ENCODE measurements at places on chromosomes 6 and 20. TPM values are rescaled to one million over a fixed set of nuclear protein-coding genes. Genes with fewer than 3 reads are reported as not detected.

The TRIM26 gene
- 50.5 TPM for total RNA-seq

The OPN5 gene
- not detected for total RNA-seq

DNA sequence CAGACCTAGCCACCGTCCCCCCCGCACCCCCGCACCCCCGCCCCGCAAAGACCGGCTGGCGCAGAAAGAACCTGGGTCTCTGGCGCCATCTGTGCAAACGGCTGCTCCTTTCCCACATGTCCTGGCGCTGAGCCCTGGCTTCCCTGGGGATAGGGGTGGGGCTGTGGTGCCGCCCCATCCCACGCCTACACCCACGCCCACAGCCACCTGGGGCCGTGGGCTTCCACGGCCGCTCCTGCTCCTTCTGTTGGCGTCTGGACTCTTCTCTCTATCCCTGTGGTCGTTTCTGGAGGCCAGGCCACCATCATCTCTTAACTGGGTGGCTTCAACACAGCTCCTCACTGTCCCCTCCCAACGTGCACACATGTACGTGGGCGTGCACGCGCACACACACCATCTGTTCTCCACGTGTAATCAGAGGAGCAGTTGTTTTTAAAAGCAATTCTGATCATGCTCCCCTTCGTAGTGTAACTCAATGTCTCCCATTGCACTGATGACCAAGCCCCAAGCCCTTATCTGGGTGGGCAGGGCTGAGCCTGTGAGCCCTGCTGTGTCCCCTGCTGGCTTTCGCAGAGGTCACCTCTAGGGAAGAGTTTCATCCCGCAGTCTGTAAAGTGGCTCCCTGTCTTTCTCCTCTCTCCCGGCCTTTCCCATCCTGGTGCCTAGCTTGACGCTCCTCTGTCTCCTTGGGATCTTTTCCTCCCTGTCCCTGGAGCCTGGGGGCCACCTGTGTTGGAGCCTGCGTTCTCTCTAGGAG is 31.9 kb upstream of the FAM83D start:
- DNase-seq, result no peak

- DNase-seq, result no peak
Measured at GRCh38 chr6:15386756-15387112, 140.9 kb downstream of the JARID2 start.

DNA sequence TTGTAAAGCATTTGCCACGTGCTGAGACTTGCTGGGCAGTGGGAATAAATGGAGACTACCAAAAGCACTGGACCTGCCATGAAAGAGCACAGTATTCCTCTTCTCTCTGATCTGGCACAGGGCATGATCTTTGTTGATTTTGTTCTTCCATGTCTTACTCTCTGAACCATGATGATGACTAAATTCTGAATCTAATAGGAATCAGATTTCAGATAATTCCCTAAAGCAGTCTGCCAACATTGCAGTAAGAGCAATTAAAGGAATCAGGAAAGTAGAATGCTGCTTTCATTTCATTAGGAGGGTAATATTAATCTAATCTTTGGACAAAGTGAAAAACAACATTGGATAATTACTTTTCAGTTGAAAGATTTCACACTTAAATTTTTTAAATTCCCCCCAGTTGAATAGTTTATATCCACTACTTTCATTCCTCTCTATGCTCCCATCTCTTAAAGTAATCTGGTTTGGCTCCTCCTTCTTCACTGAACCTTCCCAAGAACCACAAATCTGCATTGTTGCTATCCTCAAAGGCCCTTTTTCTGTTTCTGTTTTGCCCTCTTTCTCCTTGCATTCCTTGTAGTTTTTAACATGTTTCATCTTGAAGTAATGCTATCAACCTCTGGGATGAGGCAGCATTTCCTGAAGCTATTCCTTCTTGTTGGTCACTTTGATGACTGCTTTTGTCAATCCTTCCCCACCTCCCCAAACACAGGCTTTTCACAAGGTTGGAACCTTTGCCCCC is 243.2 kb upstream of the TENT5A start:
- peak; percentile 10 for DNase-seq

- DNase-seq, result no peak
Measured at GRCh38 chr6:34973547-34974248, 84.6 kb downstream of the ANKS1A start.

GRCh38 chr20:40743141-40743775 is 54.2 kb upstream of the MAFB start:
- no peak for DNase-seq

GRCh38 chr6:40232698-40233097 is 298.4 kb upstream of the MOCS1 start:
- DNase-seq, result no peak
